ENCODE measurements at places on chromosomes 6 and 20. TPM values are rescaled to one million over a fixed set of nuclear protein-coding genes. Genes with fewer than 3 reads are reported as not detected.

DNA sequence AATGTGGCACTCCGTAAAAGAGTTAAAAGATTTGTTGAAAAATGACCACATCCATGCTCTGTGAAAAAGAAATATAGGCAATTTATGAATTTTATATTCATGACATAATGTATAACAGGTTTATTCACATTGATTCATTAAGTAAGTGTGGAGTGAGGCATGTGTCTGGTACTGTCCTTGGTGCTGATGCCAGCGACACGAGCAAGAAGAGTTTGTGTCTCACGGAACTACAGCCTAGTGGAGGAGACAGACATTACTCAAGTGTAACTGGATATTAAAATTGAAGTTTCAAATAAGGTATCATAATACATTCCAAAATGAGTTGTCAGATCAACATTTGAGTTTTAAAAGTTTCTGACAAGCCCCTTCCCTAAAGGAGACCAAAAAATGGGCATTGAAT lies 158.2 kb upstream of the PRND start:
- no peak for DNase-seq

DNA sequence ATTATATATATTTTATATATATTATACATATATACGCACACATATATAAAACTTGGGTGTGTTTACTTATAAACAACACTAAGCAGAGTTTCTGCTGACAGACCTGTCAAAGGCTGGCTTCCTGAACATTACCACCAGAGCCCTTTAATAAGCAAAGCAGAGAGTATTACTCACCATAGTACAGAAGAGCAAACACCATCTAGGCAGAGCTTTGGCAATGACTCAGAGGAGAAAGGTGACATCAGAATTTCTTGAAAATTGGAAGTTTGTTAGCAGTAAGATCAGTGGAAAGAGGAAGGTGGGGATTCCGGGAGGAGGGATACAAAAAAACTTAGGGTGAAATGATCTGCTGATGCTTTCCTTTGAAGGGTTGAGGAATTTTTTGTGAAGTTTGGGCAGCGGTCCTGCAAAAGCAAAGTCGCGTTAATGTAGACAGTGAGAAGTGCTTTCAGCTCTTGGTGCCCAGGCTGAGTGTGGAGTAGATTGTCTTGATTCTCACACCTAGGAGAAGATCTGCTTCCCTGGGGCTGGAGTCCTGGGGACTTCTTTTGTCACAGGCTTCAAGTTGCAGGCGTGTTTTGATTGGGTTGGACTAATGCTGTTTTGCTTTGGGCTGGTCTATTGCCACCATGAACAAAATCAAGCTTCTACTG lies 109.6 kb upstream of the BACH2 start:
- DNase-seq, result no peak

- DNase-seq, result no peak
These were observed 117.4 kb downstream of the ZFAND3 start for GRCh38 chr6:37936906-37937305.

GSTA3 gene
- total RNA-seq, result not detected

GRCh38 chr20:13458860-13459451 lies 179.8 kb downstream of the TASP1 start:
- peak; percentile 7 for DNase-seq

IL20RA gene
- not detected for total RNA-seq

GRCh38 chr6:90739339-90739738 lies 152.5 kb upstream of the MAP3K7 start:
- no peak for DNase-seq

TLDC2 gene
- total RNA-seq, result 0.42 TPM

CCDC167 gene
- 23.5 TPM for total RNA-seq

HNF4A gene
- not detected for total RNA-seq

DNA sequence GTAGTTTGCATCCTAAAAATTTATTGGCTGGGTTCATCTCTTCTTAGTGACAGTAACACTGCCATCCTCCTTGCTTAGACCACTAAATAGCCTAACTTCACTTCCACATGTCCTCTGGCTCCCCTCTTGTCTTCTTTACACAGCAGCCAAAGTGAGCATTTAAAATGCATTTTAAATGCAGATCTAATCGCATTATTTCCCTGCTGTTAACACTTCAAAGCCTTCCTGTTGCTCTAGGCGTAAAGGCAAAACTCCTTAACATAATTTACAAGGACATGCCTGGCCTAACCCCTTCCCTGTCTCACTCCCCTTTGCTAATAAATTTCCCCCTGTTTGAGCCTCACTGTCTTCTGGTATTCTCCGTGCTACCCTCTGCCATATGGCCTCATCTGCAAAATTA lies 26.5 kb downstream of the NKAIN2 start:
- no peak for DNase-seq

SGK2 gene
- total RNA-seq, result 1.9 TPM

SLC17A3 gene
- total RNA-seq, result 0.64 TPM

SLC32A1 gene
- total RNA-seq, result 0.19 TPM

DEFB124 gene
- total RNA-seq, result not detected

PNPLA1 gene
- total RNA-seq, result 0.66 TPM
